ENCODE measurements at places on chromosomes 4 and X. TPM values are rescaled to one million over a fixed set of nuclear protein-coding genes. Genes with fewer than 3 reads are reported as not detected.

DNA sequence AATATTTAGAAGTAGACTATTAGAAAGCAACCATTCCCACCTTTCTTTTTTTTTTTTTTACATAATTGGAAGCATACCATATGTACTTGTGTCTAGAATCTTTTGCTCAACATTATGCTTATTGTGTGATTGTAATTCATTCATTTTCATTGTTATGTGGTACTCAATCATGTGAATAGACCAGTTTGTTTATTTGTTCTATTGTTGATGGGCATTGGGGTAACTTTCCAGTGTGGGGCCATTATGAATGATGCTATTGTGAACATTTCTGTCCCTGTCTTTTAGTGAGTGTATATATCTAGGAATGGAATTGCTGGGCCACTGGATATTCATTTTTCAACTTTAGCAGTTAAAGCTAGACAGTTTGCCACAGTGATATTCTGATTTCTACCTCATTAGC, 62.5 kb upstream of the MCUB start:
- no peak for DNase-seq
- peaks cover 48% of the 10 kb centered on the region for H3K36me3 ChIP-seq
- H3K4me3 ChIP-seq = no peak overlapping the region
- no peaks in the 10 kb centered on the region for H3K4me1 ChIP-seq
- no peaks in the 10 kb centered on the region for H3K27me3 ChIP-seq

Gene ETDB
- total RNA-seq = not detected

DNA sequence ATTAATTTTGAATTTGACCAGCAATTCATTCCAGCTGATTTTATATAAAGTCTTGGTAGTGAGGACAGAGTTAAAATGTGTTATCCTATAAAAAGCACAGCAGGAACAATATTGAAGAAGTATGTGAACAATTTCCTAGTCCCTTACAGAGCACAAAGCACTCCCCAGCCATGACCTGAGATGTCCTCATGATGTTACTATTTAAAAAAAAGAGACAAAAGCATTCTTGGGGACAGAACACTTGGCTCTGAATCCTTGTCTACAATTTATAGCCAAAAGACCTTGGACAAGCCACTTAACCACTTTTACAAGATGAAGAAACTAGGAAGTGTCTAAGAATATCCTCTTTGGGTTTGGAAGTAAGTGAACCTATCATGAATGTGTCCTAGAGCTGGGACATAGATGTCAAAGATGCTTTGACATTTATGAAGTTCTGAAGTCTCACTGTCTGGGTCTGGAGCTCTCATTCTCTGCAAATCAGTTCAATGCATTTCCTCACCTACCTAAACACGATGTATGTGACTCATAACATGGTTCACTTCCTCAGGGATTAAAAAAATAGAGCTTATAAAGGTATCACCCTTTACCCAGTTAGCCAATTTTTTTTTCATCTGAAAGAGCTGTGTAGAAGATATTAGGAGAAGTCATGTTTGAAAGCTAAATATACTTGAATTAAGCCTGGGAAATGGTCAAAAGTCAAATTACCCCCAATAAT, 61.4 kb downstream of the IGFBP7 start:
- peaks cover 62% of the 10 kb centered on the region for H3K4me1 ChIP-seq
- peak overlapping the region; percentile 60 for H3K27ac ChIP-seq
- H3K36me3 ChIP-seq = no peaks in the 10 kb centered on the region
- no peak overlapping the region for H3K4me3 ChIP-seq
- DNase-seq = no peak

DNA sequence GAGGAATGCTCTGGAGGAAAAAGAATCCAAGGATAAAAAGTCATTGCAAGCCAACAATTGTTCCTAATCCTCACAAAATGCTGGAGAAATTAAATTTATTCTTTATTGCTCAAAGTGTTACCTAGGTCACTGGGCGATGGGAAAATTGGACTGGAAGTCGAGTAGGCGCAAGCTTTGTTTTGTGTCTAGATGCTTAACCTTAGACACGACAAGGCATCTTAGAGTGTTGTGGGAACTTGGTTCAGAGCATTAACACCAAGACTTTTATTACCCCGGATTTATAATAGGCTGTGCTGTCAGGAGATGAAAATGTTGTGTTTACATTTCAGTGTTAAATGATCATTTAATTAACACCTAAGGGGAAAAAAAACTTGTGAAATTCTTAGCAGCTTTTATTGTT, 25.1 kb downstream of the SLIT2 start:
- H3K27ac ChIP-seq = no peak overlapping the region
- peaks cover 19% of the 10 kb centered on the region for H3K4me1 ChIP-seq
- H3K4me3 ChIP-seq = no peak overlapping the region
- no peaks in the 10 kb centered on the region for H3K27me3 ChIP-seq
- no peaks in the 10 kb centered on the region for H3K36me3 ChIP-seq

GRCh38 chr4:4781936-4782707, 77.3 kb upstream of the MSX1 start:
- no peaks in the 10 kb centered on the region for H3K27me3 ChIP-seq
- no peaks in the 10 kb centered on the region for H3K36me3 ChIP-seq
- peaks cover 9% of the 10 kb centered on the region for H3K4me1 ChIP-seq
- no peak overlapping the region for H3K4me3 ChIP-seq

GRCh38 chr4:167730769-167731168, 361.6 kb upstream of the ANXA10 start:
- DNase-seq = no peak
- no peaks in the 10 kb centered on the region for H3K27me3 ChIP-seq
- no peak overlapping the region for H3K27ac ChIP-seq
- H3K4me1 ChIP-seq = no peaks in the 10 kb centered on the region

- H3K4me3 ChIP-seq = no peak overlapping the region
- no peaks in the 10 kb centered on the region for H3K27me3 ChIP-seq
- H3K36me3 ChIP-seq = no peaks in the 10 kb centered on the region
- H3K27ac ChIP-seq = no peak overlapping the region
Measured at GRCh38 chr4:146255874-146256273, 41.5 kb downstream of the REELD1 start.

Gene CENPI
- total RNA-seq = 0.71 TPM

DNA sequence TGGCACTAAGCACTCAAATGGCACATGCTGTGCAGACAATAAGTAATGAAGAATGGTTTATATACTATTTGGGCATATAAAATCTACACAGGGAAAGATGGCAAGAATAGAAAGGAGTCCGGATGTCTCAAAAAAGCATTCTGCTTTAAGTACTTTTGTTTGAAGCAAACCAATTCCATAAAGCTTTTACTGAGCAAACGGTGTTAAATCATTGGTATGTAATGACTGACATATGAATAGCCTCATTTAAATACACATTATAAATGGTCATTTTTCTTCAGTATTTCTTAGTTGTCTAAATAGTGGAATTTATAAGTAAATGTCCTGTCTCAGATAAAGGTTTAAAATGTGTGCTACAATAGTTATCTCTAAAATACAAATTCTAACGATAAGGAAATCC, 6.0 kb downstream of the FBXO8 start:
- no peak for DNase-seq
- H3K36me3 ChIP-seq = no peaks in the 10 kb centered on the region
- peaks cover 6% of the 10 kb centered on the region for H3K4me1 ChIP-seq
- H3K27ac ChIP-seq = no peak overlapping the region
- H3K4me3 ChIP-seq = no peak overlapping the region

- peaks cover 9% of the 10 kb centered on the region for H3K27me3 ChIP-seq
- no peaks in the 10 kb centered on the region for H3K36me3 ChIP-seq
- DNase-seq = no peak
- no peaks in the 10 kb centered on the region for H3K4me1 ChIP-seq
- H3K27ac ChIP-seq = no peak overlapping the region
Measured at GRCh38 chrX:13142891-13143290, 98.5 kb upstream of the FAM9C start.

Gene OPRPN
- not detected for total RNA-seq

GRCh38 chrX:110242371-110242770, 75.5 kb downstream of the AMMECR1 start:
- no peak overlapping the region for H3K4me3 ChIP-seq
- H3K36me3 ChIP-seq = no peaks in the 10 kb centered on the region
- H3K27me3 ChIP-seq = peaks cover 26% of the 10 kb centered on the region

- no peak for DNase-seq
- peaks cover 13% of the 10 kb centered on the region for H3K27me3 ChIP-seq
- no peak overlapping the region for H3K27ac ChIP-seq
- peaks cover 11% of the 10 kb centered on the region for H3K4me1 ChIP-seq
- H3K4me3 ChIP-seq = no peak overlapping the region
- no peaks in the 10 kb centered on the region for H3K36me3 ChIP-seq
Measured at GRCh38 chrX:10173331-10173900, 16.6 kb downstream of the CLCN4 start.

- H3K27me3 ChIP-seq = no peaks in the 10 kb centered on the region
- H3K4me1 ChIP-seq = no peaks in the 10 kb centered on the region
- no peak overlapping the region for H3K27ac ChIP-seq
- no peak for DNase-seq
- H3K4me3 ChIP-seq = no peak overlapping the region
- H3K36me3 ChIP-seq = no peaks in the 10 kb centered on the region
Measured at GRCh38 chr4:124804584-124804983, 92.1 kb upstream of the ANKRD50 start.

Gene ARHGEF6
- 22.4 TPM for total RNA-seq

GRCh38 chrX:9393571-9393970, 71.3 kb upstream of the TBL1X start:
- no peak overlapping the region for H3K27ac ChIP-seq
- peaks cover 6% of the 10 kb centered on the region for H3K4me1 ChIP-seq
- no peak overlapping the region for H3K4me3 ChIP-seq
- no peaks in the 10 kb centered on the region for H3K36me3 ChIP-seq
- H3K27me3 ChIP-seq = peaks cover 12% of the 10 kb centered on the region

- H3K27me3 ChIP-seq = no peaks in the 10 kb centered on the region
- H3K4me1 ChIP-seq = no peaks in the 10 kb centered on the region
- H3K36me3 ChIP-seq = no peaks in the 10 kb centered on the region
- no peak overlapping the region for H3K4me3 ChIP-seq
Measured at GRCh38 chr4:157889788-157890187, 283.0 kb downstream of the GASK1B start.

DNA sequence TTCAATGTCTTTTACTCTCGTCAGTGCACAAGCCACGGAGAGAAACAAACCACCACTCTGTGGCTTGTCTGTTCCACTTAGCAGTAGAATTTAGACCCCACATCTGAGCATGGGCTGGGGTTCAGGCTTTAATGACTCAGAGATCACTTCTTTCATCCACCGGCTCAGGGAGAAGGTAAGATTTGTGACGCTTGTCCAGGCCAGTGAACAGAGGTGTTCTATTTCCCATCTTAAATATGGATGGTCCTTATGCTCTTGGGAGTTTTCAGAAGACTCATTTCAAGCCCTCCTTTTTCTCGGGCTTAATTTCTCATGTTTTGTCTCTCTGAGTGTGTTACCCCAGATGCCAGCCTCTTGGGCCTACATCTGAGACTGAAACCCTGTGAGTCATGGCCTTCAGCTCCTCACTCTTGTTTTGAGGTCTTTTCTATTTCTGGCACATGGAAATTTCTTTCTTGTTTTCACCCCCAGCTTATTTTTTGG, 127.4 kb upstream of the SFRP2 start:
- no peak overlapping the region for H3K27ac ChIP-seq
- H3K4me1 ChIP-seq = no peaks in the 10 kb centered on the region
- H3K36me3 ChIP-seq = no peaks in the 10 kb centered on the region
- H3K27me3 ChIP-seq = no peaks in the 10 kb centered on the region

GRCh38 chrX:102966701-102967100, 29.6 kb downstream of the RAB40AL start:
- H3K27ac ChIP-seq = no peak overlapping the region
- H3K4me1 ChIP-seq = no peaks in the 10 kb centered on the region
- H3K27me3 ChIP-seq = no peaks in the 10 kb centered on the region
- H3K36me3 ChIP-seq = no peaks in the 10 kb centered on the region
- H3K4me3 ChIP-seq = no peak overlapping the region
- no peak for DNase-seq

Gene ADH6
- total RNA-seq = 2.2 TPM

DNA sequence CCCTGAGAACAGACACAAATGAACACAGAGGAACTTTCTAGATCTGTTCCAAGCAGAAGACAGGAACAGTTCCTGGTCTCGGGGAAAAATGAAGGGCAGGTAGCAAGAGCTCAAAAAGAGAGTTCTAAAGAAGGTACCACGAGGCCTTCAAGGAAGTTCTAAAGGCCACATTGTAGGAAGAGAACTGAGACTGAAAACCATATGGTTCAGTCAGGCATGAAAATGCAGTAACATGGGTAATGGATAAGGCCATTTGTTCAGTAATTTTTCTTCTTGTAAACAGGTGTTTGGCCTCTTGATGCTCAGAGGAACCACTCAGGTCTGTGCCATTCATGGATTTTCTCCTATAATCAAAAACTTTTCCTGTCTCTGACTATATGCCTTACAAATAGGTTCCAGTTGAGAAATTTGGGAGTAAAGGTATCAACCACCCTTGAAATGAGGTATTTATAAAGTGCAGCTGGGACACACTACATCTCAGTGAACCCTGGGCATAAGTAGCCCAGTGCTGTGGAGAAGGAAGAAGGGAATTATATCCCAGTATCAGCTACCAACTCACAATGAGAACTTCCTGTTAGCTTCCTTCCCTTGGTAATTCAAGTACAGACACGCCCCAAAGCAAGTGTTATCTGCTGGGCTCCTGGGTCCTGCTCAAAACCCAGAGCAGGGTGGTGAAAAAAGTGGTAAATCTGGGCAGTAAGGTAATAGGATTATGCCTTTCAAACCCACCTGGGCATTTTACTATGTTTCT, 277.9 kb downstream of the KLHL13 start:
- H3K27me3 ChIP-seq = no peaks in the 10 kb centered on the region
- no peaks in the 10 kb centered on the region for H3K4me1 ChIP-seq
- no peak overlapping the region for H3K27ac ChIP-seq
- no peaks in the 10 kb centered on the region for H3K36me3 ChIP-seq
- H3K4me3 ChIP-seq = no peak overlapping the region

DNA sequence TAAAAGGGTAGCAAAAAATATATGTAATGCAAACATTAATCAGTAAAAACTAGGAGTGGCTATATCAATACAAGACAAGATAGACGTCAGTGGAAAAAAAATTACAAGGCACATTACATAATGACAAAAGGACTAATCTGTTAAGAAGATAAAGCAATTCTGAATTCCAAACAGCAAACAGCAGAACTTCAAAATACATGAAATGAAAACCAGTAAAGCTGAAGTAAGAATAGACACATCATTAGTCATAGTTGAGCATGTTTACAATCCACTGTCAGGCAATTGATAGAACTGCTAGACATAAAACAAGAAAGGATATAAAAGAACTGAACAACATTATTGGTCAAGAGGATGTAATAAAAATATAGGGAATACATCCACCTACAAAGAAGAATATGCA, 12.2 kb downstream of the SULT1B1 start:
- DNase-seq = peak; percentile 35
- H3K4me1 ChIP-seq = no peaks in the 10 kb centered on the region
- no peak overlapping the region for H3K27ac ChIP-seq
- no peaks in the 10 kb centered on the region for H3K36me3 ChIP-seq
- H3K27me3 ChIP-seq = no peaks in the 10 kb centered on the region
- no peak overlapping the region for H3K4me3 ChIP-seq

GRCh38 chrX:110683925-110684324, 111.7 kb downstream of the CHRDL1 start:
- DNase-seq = no peak
- H3K36me3 ChIP-seq = no peaks in the 10 kb centered on the region
- no peak overlapping the region for H3K27ac ChIP-seq
- H3K4me3 ChIP-seq = no peak overlapping the region
- no peaks in the 10 kb centered on the region for H3K4me1 ChIP-seq

GRCh38 chr4:152864361-152864760, 71.8 kb upstream of the FHDC1 start:
- no peaks in the 10 kb centered on the region for H3K4me1 ChIP-seq
- DNase-seq = no peak
- no peaks in the 10 kb centered on the region for H3K27me3 ChIP-seq

Data from lung (tissue), 17 donors.